NCI-H1092 treated with DMSO at 0.1 percent for 48 hours (cell line): ENCODE measurements at places on chromosomes 6 and 20.

- no peak for DNase-seq
Observed at GRCh38 chr20:36392989-36393388, 86.8 kb downstream of the DLGAP4 start.

- no peak for DNase-seq
Observed at GRCh38 chr6:105041880-105042279, 85.0 kb downstream of the LIN28B start.

- no peak for DNase-seq
Observed at GRCh38 chr6:96184798-96185197, 169.0 kb downstream of the FUT9 start.

GRCh38 chr6:155495011-155495768, 39.6 kb upstream of the NOX3 start:
- DNase-seq: peak; percentile 72

DNA sequence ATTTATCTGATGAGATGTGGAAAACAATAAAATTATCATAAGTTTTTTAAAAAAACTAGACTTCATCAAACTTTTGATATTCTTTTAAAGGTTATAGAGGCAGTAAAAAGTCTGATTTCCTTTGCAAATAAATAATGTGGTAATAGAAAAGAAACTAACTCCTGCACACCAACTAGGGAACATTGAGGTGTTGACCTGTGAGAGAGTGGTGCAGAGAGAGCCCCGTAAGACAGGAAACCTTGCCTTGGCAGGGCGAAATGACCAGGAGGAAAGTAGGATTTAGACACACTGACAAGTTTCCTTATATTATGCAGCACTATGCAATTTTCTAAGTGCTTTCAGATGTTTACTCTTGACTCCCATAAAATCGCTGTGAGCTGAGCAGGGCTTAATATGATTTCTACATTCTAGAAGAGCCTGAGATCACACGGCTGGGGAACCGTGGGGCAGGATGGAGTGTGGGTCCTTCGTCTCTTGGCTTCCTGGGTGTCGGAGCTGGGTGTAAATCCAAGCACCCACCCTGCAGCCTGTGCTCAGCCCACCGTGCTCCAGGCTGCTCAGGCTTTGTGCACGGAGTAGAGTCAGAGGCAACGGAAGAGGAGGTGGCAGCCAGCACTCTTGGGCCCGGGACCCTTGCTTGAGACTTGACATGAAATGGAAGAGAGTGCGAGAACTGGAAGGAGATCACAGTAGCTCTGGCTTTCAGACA, 61.3 kb upstream of the FOXQ1 start:
- no peak for DNase-seq

DNA sequence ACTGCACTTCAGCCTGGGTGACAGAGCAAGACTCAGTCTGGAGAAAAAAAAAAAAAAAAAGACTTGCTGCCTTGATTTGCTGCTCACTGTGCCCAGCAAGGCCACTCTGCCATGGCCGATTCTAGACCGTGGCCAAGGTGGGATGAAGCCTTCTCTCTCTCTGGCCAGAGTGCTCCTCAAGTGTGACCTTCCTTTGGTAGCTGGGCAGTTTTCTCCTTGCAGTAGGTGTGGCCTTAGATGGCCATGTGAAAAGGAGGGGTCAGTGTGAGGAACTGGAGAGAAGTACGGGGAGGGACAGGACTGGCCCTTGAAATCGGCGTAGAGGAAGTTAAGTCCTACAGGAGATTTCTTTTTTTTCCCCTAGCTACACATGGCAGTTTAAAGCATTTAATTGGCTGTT, 272.0 kb downstream of the ARID1B start:
- no peak for DNase-seq
